ENCODE measurements at places on chromosomes 16 and 17. TPM values are rescaled to one million over a fixed set of nuclear protein-coding genes. Genes with fewer than 3 reads are reported as not detected.

WWOX gene
- 8.2 TPM for total RNA-seq

GRCh38 chr17:29734640-29735039 is 111.9 kb upstream of the CORO6 start:
- peak; percentile 40 for DNase-seq

DNA sequence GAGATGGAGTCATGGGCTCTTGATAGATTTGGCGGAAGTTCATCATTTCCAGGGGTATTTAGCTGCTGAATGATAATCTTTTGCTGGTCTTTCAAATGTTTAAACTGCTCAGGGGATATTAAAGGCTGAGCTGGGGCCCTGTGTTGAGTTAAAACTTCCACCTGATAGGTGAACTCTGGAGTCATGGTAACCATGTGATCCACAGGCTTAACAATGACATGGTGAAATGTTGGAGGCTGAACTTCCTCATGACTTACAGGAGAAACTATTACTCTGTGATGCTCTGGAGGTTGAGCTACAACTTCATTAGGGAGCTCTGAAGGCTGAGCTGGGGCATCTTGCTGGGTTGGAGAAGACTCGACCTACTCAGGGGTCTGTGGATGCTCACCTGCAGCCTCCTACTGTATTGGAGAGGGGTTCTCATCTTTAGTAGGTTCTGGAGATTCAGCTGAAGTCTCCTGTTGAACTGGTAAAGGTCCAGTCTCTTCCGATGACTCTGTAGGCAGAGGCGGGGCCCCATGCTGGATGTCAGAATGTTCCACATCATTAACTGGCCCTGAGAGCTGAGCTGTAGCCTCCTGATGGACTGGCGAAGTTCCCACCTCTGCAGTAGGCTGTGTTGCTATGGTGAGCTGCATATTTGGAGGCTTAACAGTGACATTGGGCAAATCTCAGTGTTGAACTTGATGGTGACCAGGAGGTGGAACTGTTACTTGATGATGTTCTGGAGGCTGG is 24.2 kb downstream of the RDM1 start:
- DNase-seq, result peak; percentile 6

DNA sequence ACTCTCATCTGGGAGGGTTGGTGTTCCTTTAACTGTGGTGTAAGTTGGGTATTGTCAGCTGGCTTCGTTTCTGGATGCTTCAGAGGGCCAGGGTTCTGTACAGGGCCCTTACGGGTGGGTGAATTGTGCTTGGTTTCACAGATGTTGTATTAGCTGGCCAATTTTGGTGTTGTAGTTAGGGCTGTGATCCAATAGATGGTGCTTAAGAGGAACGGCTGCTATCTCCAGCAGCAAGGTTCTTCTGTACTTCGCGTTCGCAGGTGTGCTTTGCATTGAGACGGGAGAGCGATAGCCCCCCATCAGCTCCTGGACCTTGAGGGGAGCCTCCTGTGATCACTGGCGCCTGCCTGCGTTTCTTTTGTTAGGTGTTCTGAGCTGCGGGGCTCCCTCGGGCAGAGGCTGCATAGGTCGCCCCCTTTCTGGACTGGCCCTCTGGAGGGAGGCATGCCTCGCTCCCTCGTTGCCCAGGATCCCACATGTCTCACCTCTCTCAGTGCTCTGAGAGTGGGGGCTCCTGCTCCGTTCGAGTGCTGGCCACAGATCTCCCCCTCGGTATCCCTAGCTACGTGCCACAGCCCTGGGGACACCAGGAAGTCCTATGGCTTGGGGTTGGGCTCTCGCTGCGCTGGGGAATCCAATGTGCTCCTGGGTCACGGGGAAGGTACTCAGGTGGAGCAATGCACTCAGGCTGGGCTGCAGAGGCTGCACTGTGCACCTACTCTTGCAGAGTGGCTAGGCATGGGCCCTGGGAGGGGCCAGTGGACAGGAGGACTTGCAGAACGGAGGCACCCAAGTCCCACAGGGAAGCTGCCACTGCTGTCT is 837 bp upstream of the PRDM7 start:
- DNase-seq, result no peak

DNA sequence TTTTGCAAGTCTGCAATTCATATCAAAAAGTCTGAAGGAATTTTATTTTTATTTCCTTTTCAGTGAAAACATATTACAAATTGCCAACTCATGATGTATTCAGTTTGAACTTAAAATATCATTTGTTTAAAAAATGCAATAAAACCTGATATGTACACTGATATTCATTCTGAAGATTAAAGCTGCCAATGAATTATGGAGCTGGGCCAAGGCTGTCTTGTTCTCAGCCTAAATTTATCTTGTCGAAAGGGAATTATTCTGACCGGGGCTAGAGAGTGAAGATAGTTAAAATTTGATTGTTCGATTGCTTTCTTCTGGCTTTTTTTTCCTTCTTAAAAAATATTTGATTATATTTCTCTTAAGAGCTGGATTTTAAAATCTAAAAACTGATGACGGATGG is 54.0 kb upstream of the RBFOX1 start:
- DNase-seq, result no peak

- DNase-seq, result peak; percentile 53
Observed at GRCh38 chr16:25838724-25839186, 147.0 kb downstream of the HS3ST4 start.

All from fibroblast of villous mesenchyme (primary cell).